Stimulated activated naive CD8-positive, alpha-beta T cell treated with anti-CD3 and anti-CD28 coated beads, Interleukin-15, amount 100 ng/mL, for 72 hours (primary cell): ENCODE measurements at places on chromosomes 12 and 14.

- DNase-seq: no peak
Measured at GRCh38 chr12:94157981-94158411, 9.6 kb downstream of the PLXNC1 start.

- peak; percentile 66 for DNase-seq
Measured at GRCh38 chr14:68794851-68795596, 2.2 kb upstream of the ZFP36L1 start.

- no peak for DNase-seq
Measured at GRCh38 chr14:77265561-77266335, 5.3 kb downstream of the NGB start.

- no peak for DNase-seq
Measured at GRCh38 chr12:70197345-70197744, 45.9 kb upstream of the CNOT2 start.

DNA sequence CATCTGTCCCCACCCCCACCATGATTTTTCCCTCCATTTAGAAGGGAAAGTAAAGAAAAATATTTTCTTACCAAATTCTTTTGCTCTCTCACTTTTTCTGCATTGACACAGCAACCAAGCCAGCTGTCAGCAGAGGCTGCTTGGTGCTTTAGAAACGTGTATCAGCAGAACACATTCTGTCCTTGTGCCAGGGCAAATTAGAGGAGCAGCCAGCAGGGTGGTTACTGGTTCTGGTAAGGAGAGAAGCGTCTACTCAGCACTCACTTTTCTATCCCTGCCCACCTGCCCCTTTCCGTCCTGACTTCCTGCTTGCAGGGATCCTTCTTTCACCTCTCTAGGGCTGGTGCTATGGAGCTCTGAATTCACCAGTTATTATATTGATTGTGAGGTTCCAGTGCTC is 327.5 kb upstream of the PDE3A start:
- DNase-seq: no peak

DNA sequence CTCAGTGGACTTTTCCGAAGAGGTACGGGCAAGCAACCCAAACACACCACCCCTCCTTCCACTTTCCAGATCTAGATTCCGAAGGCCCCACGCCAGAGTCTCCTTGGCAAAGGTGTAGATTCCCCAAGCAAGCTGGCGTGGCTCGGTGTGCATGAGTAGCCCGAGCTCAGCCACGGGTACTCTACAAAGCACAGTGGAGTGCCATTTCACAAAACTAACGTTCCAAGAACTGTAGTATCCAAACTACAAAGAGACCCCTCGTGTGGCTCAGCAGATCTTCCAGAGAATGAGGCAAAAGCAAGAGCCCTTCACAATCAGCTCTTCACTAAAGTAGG is 72.1 kb downstream of the FOXN3 start:
- DNase-seq: no peak

- DNase-seq: no peak
Measured at GRCh38 chr12:117101953-117102799, 3.0 kb upstream of the TESC start.

DNA sequence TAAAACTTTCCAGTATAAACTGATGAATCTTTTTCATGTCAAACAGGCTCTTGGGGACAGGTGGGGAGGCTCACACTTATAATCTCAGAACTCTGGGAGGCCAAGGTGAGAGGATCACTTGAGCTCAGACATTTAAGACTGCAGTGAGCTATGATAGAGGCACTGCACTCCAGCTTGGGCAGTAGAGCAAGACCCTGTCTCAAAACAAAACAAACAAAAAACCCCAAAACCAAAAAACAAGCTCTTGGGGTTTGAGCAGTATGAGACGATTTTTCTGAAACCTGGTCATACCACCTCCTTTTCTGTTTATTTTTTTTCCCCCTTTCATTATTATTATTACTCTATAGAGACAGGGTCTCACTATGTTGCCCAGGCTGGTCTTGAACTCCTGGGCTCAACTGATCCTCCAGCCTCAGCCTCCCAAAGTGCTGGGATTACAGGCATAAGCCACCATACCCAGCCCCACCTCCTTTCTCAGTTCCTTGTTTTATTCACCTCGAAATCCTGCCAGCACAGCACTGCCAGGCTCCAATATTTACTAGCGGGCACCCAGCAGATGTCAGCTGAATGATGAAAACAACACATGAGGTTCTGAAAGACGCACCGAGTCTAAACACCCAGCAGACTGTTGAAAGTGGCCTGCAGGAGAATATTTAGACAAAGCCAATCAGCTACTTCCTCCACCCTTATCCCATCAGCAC is 19.5 kb upstream of the CDK17 start:
- DNase-seq: no peak

DNA sequence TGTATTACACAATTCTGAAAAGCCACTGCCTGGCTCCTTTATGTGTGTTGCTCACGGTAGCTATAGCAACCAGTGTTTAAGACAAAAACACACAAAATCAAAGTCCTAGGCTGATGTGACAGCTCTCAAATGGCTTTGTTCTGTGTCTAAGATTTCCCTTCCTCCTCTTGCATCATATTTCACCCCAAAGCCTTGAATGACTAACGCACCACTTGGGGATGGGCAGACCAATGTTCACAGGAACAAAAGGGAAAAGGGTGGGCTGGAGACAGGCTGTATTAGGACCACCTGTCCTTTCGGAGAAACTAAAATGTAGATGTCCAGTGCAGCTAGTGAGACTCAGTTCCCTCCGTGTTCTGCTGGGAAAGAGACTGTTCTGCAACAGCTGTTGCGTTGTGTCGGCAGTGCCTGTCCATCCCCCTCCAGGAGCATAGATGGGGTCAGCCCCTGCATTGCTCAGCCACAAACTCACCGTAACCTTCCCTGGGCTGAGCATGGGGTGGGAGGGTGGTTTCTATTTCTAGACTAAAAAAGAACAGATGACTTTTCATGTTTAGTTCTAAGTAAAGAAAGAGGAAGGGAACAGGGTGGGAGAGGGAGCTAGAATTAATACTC is 26.8 kb upstream of the DAAM1 start:
- DNase-seq: peak; percentile 18

GRCh38 chr12:104467346-104467837 is 10.6 kb downstream of the CHST11 start:
- DNase-seq: no peak

- no peak for DNase-seq
Measured at GRCh38 chr12:25752710-25753309, 199.7 kb upstream of the LMNTD1 start.

DNA sequence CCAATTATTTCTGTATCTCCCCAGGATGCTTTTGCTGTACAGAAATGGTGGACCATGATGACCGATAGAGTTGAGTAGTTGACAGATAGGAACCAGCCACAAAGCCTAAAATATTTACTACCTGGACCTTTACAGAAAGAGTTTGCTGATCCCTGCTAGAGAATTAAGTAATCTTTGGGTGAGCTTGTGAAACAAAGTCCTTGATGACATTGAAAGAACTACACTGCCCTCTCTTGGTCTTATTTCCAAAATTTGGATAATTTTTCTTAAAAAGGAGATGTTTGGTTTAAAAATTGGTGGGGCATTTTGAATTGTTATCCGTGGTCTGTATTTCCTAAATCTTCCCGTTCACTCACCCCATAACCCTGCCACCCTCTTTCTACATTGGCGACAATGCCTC is 13.7 kb upstream of the TCTN1 start:
- DNase-seq: no peak

GRCh38 chr14:92353447-92353846 is 30.5 kb downstream of the SLC24A4 start:
- no peak for DNase-seq

DNA sequence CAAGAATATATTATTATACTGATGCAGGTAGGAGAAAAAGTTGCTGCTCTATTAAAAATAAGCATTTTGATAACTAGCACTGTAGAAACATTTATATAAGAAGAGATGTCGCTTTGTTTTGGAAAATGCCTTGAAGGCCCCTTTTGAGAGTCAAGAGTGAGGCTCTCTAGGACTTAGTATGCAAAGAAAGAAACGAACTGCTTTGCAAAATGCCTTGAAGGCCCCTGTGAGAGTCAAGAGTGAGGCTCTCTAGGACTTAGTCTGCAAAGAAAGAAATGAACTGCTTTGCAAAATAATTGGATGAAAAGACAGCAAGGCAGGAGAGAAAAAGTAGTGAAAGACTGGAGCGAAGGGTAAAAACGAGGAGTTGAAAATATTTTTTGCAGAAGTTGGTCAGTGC is 65.9 kb downstream of the AVPR1A start:
- DNase-seq: no peak

DNA sequence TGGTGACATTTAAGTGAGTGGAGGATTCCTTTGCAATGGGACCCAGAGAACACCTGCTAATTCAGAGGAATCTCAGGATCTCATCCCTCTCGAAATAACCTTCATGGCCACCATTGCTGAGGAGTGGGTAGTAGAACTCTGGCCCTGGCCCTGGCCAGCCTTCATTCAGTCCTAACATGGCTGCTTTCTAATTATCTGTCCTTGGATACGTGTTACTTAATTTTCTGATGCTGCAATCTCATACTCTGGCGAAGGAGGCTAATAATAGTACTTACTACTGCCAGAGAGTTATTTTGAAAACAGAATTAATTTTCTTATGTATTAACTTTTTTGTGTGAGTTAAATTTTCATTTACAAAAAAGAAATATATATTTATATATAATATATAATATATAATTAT is 12.1 kb upstream of the COX6A1 start:
- no peak for DNase-seq

- DNase-seq: no peak
Measured at GRCh38 chr12:15862840-15863239, 19.3 kb upstream of the STRAP start.

DNA sequence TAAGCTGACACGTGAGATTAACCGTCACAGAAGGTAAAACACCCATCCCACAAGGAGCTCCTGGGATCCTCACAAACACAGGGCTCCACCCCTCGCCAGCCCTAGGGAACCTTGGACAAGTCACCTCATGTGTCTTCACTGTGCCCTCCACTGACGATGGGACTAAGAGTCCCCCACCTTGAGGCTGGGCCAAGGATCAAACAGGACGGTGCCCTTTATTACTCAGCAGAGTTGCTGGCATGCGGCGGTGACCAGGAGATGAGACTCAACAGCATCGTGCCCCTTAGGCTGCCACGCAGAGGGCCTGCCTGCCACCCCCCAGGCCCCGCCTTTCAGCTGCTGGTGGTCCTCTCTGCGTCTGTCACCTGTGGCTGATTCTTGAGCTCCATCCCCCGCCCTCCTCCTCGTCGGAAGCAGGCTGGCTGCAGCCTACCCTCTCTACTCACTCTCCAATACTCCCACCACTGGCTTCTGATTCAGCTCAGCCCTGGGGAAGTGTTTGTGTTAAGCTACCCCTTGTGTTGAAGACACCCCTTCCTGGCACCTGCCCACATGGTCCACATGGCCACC is 105.2 kb downstream of the DICER1 start:
- DNase-seq: no peak

GRCh38 chr12:33044447-33044846 is 147.9 kb upstream of the PKP2 start:
- no peak for DNase-seq

DNA sequence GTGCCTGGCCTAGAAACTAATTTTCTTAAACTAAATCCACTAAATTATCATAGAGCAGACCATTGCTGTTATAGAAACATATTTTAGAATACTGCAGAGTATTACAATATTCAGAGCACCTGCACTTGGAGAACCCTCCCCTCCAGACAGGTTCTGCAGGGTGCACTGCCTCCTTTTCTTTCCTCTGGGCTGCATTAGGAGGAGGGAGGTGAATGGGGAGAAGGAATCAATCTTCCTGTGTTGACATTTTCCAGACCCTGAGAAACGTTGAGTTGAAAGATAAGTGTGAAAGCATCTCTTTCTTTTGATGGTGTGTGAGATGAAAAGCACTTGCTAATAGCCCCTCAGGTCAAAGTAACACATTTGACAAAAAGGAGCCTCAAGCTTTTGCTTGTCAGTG is 7.3 kb downstream of the SYNE2 start:
- no peak for DNase-seq

GRCh38 chr14:59425322-59425935 is 39.8 kb downstream of the GPR135 start:
- DNase-seq: no peak

GRCh38 chr12:90630006-90630405 is 325.0 kb downstream of the CCER1 start:
- DNase-seq: no peak

DNA sequence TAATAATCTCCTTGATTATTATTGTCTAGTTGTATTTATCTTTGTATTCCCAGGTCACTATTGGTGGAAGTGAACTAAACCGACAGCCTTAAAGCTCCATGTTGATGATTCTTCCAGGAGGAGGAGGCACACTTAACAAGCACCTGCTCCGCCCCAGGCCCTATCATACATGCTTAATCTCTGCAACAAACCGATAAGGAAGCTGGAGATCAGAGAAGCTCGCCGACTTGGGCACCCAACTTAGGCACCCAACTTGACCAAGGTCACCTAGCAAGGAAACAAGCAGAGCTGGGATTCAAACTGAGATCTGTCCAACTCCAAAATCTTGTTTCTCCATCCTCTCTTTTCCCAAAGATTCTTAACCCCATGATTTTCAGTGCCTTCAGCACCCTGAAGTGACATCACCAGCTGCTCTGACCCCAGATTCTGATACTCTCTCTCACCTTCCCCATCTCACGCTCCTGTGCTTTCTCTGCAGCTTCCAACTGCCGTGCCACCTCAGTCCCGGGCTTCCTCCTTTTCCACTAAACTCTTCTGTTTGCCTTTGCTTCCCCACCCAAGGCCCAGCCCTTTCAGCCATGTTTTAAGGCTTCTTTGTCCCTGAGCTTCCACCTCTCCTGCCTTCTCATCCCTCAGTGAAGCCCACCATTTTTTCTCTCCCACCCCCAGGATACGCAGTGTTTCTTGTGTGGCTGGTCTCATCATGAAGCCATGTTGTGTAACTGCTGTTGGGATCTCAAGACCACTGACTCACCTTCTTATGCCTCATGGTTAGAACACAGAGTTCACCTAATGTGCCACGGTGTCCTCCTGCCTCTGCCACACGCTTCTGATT is 6.6 kb upstream of the KRT18 start:
- no peak for DNase-seq
